ENCODE measurements at places on chromosomes 7 and 10.

DNA sequence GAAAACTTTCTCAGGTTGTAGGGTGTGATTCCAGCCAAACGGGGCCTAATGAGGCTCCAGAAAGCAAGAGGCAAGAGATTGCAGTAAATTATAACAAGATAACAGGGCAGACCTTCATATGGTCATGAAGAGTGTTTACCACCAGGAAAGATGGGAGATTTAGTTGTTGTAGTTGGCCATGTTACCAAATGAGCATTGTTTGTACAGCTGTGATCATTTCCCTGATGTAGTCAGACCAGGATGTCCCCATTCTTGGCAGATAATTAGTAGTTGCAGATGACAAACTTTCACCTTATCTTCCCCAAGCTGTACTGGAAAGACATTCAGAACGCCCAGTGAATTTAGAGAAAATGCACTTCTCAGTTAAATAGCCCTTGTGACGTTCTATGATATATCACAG is 630.8 kb downstream of the ANKRD7 start:
- DNase-seq, result no peak

- no peak for DNase-seq
These were observed 120.6 kb upstream of the TCERG1L start for GRCh38 chr10:131431978-131432690.

- no peak for DNase-seq
These were observed at the start of gene C10orf71 for GRCh38 chr10:49298983-49299815. Gene C10orf71 (plus strand): TSS chr10:49299170. CDS start chr10:49322546, 23,376 bp downstream.

DNA sequence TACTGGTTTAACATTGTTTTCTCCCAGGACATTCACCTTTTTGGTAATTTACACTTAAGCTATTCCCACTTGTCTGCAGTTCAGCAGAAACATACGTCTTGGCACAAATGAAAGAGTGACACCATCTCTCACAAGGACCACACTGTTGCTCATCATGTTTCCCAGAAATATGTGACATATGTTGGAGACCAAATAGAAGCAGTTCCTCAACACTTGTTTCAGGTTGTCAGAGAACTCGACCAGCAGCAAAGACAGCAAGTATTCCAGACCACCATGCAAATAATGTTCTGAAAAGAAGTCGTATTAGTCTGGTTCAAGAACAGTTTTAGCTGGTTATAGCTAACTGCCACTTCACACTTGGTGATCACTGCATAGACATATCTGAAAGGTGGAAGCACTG is 81.3 kb upstream of the KLF6 start:
- DNase-seq, result no peak

- DNase-seq, result no peak
These were observed 597.5 kb upstream of the MKI67 start for GRCh38 chr10:128723631-128724205.

- no peak for DNase-seq
These were observed 10.8 kb downstream of the LOXL4 start for GRCh38 chr10:98257198-98257597.

GRCh38 chr7:30505174-30505697 is 607 bp upstream of the GGCT start:
- DNase-seq, result no peak

DNA sequence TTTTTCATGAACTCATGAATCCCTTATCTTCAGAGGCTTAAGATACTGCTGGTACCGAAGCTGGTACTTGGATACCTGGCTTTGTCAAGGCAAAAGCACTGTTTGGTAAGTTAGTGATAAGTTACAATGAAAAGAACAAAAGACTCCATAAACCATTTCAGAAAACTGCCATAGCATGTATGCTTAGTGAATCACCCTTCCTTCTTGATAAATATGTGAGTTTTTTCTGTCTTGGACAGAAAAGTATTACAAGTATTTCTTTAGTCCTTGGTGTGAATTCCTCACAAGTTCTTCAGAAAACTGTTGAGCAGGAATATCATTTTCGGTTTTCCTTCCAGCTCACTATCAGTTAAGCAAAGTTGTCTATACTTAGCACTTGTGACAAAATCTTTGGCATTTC is 25.6 kb downstream of the PUS7 start:
- no peak for DNase-seq
